T-helper 1 cell (primary cell): ENCODE measurements at places on chromosomes 13 and 19.

GRCh38 chr19:45405435-45406225 is 761 bp upstream of the PPP1R13L start:
- DNase-seq = peak; percentile 84

DNA sequence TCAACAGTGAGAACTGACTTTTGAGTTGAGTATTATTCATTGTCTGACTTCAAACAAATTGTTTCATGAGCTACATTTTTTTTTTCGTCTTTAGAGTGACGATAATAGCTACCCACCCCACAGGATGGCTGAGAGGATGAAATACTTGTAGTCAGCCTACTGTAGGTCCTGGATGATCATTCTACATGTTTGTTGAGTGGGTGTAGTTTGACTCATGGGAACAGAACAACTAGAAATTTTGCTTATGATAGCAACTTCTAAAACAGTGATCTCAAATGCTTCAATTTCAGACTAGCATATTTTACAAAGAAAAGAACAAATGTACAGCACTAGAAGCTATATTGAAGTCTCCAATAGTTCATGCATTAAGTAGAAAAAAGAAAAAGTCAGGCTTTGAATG is 651.8 kb downstream of the PCDH9 start:
- DNase-seq = no peak

GRCh38 chr13:110627351-110627750 is 12.0 kb downstream of the NAXD start:
- DNase-seq = no peak

GRCh38 chr13:81017513-81018152 is 676.7 kb upstream of the SPRY2 start:
- DNase-seq = no peak

GRCh38 chr13:108961542-108962125 is 332.2 kb downstream of the MYO16 start:
- no peak for DNase-seq

DNA sequence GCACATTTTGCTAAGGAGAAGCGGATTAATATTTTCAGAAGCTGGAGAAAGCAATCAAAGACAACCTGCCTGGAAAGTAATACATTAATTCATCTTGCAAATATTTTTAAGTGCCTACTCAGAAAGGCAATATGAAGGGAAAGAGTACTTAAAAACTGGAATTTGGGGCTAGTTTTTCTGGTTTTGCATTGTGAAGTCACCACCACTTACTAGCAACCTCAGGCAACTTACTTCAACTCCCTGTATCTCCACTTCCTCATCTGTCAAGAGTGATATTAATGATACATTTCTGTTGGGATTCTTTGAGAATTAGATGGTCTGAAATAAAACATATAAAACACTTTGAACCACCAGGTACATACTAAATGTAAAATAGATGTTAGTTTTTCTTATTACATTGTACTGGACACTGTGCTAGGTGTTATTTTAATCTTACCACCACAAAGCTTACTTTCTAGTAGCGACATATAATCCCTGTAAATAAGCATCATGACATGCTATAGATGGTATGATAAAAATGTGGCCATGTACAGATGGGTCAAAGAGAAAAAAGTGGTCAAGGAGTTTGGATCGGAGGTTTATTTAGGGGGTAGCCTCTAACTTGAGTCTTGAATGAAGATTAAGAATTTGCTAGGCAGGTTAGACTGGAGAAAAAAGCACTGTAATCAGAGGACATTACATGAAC is 101.2 kb downstream of the SPRY2 start:
- DNase-seq = no peak

DNA sequence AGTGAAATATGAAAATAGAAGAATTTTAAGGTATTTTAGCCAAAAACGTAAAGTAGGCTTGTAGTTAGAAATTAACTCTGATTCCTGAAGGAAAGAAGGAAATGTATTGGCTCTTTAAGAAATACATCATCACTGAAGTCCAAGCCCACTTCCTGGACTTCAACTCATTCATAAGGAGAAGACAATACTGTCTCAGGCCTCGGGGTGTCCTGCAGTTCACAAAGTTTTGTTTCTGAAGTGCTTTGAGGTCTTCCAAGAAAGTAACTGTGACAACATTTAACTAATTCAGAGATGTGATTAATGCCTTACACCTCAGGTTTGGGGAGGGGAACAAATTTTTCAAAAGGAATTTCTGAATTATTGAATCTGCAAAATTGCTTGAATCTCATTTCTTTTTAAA is 65.8 kb upstream of the STARD13 start:
- DNase-seq = no peak
